ENCODE measurements at places on chromosomes 6 and 20. TPM values are rescaled to one million over a fixed set of nuclear protein-coding genes. Genes with fewer than 3 reads are reported as not detected.
A peak's percentile ranks its signal among the peaks of the same experiment; 100 is the strongest.

PGM3 gene
- total RNA-seq, result 74.8 TPM

PSORS1C2 gene
- not detected for total RNA-seq

LTB gene
- total RNA-seq, result 1.2 TPM

PACRG gene
- not detected for total RNA-seq

DNA sequence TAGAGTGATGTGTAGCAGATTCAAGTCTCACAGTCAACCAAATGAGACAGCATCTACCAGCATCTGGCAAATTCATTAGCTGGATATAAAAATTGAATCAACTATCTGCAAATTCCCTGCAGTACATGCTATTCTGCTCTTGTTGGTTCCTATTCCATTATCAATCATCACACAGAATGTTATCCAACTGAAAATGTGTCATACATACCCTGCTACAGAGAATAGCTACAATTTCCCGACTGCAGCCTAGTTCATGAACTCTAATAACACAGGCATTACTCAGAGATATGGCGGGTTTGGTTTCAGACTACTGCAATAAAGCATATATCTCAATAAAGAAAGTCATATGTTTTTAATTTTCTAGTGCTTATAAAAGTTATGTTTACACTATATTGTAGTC is 78.4 kb downstream of the AHI1 start:
- DNase-seq, result peak; percentile 72

DNA sequence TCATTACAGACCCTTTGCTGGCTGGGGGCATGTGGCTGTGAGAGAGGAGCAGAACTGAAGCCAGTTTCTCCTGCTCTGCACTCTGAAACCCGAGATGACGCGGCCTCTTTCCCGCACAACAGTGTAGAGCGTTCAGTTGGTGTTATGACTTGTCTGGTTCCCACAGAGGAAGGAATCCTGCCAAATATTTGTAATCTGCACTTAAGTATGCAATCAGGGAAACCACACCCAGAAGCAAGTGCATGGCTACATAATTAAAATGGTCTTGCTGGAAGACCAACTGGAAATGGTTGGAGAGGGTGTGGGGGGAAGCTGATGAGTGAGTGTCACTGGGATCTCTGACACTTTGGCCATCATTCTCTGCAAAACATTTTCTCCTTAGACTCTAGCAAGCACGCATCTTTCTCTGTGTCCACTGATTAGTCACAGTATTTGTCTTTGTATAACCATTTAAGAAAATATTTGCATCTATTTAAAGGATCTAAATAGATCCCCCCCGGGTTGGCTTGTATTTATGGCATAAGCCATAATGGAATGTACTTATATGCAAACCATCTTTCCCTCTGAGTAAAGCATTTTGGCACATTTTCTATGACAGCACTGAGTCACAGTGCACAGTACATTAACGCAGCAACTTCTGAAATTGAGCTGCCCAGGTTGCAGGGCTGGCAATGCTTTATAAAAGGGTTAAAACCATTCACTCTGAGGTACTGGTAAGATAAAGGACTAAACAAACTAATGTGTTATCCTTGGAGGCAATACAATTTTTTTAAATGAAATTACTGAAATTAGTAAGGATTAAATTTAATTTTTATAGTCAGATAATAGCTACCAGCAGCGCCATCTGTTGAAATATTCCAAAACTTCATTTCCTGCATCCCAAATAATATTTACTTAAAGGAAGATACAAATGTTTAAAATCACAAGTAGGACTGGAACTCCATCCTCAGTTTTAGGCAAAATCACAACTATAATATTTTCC is 76.7 kb downstream of the FOXC1 start:
- DNase-seq, result peak; percentile 71

DNA sequence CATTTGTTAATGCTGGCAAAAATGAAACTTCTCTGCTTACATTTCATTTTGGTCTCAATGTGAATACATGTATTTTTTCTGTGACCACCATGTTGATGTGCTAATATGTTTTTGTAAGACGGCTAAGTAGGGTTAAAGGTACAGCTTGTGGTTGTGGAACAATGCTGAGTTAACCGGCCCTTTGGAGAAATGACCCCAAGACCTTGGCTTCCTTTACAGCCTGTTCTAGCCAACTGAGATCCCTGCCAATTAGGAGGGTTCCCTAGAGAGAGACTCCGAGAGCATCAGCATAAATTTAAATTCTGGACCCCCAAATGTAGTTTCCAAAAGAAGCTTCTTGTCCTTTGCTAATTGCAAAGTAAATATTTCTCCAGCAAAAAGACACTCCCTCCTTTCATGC is 44.4 kb downstream of the RSPO3 start:
- peak; percentile 76 for DNase-seq

GRCh38 chr6:118650582-118651281 is 659 bp downstream of the CEP85L start:
- DNase-seq, result no peak

DNA sequence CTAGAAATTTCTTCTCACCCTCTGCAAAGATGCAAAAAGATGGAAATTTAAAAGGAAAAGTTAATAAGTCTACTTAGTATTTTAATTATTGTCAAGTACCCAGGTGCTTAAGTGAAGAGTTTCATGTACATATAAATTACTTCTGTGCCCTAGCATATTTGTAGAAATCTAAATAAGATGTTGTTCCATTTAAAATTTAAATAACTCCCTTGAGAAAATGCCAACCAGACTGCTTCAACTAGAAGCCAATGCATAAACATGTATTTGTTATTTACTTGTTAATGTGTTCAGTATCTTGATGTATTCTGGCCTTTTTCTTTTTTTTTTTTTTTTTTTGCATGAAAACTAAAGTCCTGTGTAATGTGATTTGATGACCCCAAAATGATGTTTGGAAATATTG is 6.3 kb upstream of the TMEM244 start:
- DNase-seq, result no peak

GRCh38 chr20:63384336-63384735 is 23.2 kb upstream of the CHRNA4 start:
- no peak for DNase-seq

- DNase-seq, result peak; percentile 93
Observed at GRCh38 chr20:47610247-47610944, 108.7 kb downstream of the NCOA3 start.

DNA sequence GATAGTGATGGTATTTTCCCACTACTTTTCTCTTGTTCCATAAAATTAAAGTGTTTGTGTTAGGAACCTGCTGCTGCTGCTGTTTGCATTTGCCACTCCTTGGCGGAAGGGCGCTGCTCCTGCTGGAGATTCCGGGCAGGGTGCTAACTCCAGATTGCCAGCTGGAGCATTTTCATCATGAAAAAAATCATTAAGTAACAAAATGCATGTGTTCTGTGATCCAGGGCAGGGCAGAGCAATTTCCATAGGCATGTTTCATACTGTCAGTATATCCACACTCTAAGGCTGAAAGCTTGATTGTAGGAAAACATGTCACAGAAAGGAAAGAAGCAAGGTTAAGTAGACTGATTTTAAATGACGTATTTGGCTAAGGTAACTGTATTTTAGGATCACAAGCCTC is 24.0 kb downstream of the PBOV1 start:
- DNase-seq, result no peak

DNA sequence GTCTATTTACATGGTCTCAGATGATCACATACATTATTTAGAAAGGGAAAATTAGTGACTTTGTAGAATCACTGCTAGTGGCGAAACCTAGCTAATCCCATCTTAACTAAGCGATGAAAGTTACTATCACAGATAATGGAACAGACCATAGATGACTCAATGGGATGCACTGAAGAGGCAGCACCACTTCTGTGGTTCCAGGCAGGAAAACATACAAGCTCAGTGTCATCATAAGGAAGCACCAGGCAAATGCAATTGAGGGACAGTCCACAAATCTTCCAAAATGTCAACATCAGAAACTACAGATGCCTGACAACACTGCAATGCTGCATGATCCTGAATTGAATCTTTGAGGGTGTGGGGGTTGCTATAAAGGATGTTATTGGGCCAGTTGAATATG is 15.9 kb upstream of the SNAI1 start:
- no peak for DNase-seq

Data from endothelial cell of umbilical vein (primary cell).